ENCODE measurements at places on chromosomes 1 and 21. TPM values are rescaled to one million over a fixed set of nuclear protein-coding genes. Genes with fewer than 3 reads are reported as not detected.

P3R3URF gene
- total RNA-seq: not detected

DNA sequence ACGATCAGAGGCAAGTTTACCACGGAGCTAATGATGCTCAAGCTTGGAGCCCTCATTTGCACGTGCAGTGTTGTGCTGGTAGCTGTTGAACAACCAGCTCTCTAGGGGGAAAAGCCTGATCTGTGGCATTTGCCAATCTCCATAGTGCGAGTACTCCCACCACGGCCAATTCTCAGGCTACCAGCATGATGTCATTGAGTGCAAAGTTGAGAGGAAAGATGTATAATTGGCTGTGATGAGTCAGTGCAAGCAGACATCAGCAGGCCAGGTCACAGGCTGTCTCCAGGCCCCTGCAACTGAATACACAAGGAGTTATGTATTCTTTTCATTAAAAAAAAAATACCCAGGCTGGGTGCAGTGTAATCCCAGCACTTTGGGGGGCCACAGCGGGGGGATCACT, 233.1 kb upstream of the VAMP3 start:
- DNase-seq: no peak

DNA sequence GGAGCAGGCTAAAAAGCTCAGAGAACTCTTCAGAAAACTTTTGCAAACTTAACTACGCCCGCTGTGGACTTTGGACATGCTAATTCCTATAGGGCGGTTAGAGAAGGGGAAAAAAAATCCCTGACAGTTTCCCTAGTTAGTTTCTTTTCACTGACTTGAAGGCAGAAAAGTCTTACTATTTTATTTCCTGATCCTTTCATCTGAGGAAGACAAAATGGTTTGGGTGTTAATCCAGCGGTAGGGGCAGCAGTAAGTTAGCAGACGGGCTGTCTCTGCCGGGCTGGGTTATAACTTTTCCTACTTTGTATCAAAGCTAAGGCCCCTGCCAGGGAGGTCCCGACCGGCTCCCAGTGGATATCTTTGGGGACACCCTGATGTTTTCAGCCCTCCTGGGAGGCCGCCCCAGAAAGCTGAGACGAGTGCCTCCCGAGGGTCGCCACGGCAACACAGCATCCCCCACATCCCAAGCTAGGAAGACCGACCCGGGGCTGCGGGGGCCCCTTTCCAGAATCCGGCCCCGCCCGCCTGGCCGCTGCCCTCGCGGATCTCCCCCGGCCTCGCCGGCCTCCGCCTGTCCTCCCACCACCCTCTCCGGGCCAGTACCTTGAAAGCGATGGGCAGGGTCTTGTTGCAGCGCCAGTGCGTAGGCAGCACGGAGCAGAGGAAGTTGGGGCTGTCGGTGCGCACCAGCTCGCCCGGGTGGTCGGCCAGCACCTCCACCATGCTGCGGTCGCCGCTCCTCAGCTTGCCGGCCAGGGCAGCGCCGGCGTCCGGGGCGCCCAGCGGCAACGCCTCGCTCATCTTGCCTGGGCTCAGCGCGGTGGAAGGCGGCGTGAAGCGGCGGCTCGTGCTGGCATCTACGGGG, 162.6 kb downstream of the RUNX1 start:
- DNase-seq: no peak

DNA sequence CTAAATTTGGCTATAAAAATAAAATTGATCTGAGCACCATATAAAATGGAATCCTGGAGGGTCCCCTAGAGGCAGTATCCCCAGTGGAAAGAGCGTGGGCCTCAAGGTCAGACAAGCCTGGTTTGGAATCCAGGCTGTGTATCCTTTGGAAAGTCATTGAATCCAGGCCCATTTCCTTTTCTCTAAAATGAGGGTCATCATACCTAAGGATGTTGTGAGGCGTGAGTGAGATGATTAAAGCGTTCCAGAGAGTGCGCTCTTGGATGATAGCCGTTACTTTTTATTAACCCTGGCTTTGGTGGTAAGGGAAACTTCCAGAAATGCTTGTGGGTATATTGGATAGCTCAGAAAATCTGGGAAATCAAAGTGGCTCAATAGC, 683 bp upstream of the ZNF436 start:
- DNase-seq: no peak

SERPINC1 gene
- total RNA-seq: not detected

UBXN11 gene
- total RNA-seq: 3.9 TPM

DNA sequence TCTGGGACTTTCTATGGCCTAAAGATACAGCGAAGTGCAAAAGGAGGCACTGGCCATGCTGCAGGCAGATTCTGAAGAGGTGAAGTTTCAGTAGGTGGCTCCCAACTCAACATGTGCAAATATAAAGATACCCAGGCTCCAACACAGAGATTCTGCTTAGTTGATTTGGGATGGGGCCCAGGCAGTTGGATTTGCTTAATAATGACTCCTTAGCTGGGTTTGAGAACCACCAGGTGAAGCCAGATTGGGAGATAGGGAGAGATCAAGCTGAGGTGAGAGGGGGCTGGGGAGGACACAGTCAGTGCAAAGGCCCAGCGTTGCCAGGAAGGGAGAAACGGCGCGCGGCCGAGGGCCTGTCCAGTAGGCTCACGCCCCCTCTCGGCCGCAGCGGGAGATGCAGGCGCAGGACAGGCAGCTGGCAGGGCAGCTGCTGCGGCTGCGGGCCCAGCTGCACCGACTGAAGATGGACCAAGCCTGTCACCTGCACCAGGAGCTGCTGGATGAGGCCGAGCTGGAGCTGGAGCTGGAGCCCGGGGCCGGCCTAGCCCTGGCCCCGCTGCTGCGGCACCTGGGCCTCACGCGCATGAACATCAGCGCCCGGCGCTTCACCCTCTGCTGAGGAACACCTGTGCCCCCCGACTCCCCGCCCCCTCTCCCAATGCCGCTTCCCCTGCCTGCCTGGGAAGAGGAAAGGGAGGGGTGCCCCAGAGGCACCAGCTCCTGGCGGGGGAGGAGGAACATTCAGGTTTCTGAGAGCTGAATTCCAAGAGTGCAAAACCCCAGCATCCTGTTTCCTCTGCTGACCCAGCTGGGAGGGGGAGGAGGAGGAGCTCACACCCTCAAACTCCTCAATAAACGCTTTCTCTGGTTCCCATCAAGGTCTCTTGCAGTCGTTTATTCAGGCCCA, 1.2 kb downstream of the FAM167B start:
- DNase-seq: peak; percentile 52

- DNase-seq: no peak
These were observed 33.0 kb downstream of the PTPN14 start for GRCh38 chr1:214518361-214518760.

GRCh38 chr1:209628618-209629299, 23.5 kb downstream of the LAMB3 start:
- DNase-seq: no peak

DNA sequence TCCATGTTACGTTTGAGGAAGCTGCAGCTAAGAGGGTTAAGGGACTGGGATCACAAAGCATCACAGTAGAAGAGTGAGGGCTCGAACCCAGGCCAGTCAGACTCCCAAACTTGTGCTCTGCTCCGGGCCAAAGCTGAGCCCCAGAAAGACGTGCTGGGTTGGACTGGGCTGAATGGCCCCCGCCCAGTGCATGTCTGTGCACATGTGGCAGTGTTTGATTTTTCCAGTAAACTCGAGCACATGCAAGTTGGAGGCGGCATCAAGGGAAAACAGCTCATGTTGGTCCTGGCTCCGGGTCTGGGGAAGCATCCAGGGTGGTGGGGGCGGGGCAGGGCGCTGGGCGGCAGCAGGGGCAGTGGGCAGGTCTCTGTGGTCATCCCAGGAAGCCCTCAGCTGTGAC, 39.8 kb upstream of the WNT4 start:
- DNase-seq: no peak

- no peak for DNase-seq
These were observed 19.6 kb upstream of the CBR3 start for GRCh38 chr21:36115138-36115730.

PTPN7 gene
- total RNA-seq: not detected

GRCh38 chr1:15885701-15886610, 38.4 kb downstream of the SPEN start:
- DNase-seq: peak; percentile 60

LENEP gene
- 0.84 TPM for total RNA-seq

- DNase-seq: no peak
These were observed 20.3 kb downstream of the SUSD4 start for GRCh38 chr1:223343692-223344091.

DNA sequence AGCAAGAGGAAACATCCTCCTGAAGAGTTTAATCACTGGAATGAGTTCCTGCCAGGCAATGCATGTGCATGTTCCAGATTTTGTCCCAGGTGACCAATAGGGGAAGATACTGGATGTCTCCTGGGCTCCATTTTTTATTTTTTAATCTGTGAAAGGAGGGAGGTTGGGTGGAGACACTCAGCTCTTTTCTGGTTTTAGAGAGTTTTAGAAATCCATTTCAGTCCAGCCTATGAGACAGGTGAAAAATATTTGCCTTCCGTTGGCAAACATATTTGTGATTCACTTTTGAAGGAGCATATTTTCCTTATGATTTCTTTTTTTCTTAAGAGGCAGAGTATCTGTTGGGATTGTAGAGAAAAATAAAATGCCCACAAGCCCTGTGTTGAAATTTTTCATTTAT, 70.7 kb downstream of the ABCA4 start:
- no peak for DNase-seq

DNA sequence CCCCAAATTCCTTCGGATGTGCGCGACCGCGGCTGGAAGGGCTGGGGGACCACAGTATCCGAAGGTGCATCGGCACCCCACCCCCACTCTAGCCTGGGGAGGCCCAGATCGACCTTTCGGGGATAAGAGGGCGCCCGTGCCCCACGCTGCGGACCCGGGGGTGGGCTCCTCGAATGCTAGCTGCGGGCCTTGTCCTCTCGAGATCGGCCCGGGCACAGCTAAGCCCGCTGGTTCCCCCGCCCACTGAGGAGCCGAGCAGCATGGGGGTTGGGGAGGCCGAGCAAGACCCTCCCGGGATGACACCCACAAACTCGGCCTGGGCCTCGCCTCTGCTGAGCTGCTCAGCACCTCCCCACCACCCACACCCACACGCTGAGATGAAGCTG, 653 bp upstream of the IFFO2 start:
- no peak for DNase-seq

SSBP3 gene
- total RNA-seq: 3.0 TPM

ZNF648 gene
- not detected for total RNA-seq

- no peak for DNase-seq
These were observed 13.2 kb downstream of the KRTAP26-1 start for GRCh38 chr21:30306884-30307283.

DNA sequence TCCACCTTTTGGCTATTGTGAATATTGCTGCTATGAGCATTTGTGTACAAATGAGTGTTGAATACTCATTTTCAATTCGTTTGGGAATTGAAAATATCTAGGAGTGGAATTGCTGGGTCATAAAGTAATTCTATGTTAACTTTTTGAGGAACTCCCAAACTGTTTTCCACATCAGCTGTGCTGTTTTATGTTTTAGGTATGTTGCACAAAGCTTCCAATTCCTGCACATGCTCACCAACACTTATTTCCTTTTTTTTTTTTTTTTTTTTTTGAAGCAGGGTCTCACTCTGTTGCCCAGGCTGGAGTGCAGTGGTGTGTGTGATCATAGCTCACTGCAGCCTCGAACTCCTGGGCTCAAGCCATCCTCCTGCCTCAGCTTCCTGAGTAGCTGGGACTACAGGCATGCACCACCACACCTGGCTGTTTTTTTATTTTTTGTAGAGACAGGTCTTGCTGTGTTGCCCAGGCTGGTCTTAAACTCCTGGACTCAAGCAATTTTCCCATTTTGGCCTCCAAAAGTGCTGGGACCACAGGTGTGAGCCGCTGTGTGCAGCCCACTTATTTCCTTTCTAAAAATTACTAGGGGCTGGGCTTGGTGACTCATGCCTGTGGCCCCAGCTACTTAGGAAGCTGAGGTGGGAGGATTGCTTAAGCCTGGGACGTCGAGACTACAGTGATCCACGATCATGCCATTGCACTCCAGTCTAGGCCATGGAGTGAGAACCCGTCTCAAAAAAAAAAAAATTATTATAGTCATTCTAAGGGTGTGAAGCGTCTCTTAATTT, 33.4 kb downstream of the TMCC2 start:
- no peak for DNase-seq

- no peak for DNase-seq
These were observed 27.9 kb downstream of the LRRC8B start for GRCh38 chr1:89552471-89553081.

ACBD6 gene
- 137 TPM for total RNA-seq

TDRD5 gene
- 0.10 TPM for total RNA-seq

DNA sequence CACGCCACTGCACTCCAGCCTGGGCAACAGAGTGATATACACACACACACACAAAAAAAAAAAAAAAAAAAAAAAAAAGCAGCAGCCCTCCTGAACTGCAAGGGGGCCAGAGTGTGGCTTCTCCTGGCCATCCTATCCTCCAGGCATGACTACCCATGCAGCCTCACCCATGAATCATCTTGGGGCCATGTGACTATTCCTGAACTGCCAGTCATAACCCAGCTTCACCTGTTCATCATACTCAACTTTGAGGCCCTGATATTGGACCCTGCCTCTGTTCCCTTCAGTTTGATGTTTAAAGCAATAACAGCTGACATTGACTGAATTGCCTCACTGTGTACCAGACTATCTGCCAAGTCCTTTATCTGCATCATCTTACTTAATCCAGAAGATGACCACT, 2.8 kb upstream of the HPCAL4 start:
- no peak for DNase-seq

CDC42BPA gene
- 77.7 TPM for total RNA-seq

RNU1-3 gene
- under 0.01 TPM for total RNA-seq

GRCh38 chr21:36917471-36918158, 48.9 kb downstream of the HLCS start:
- DNase-seq: peak; percentile 51

- no peak for DNase-seq
These were observed 6.5 kb downstream of the RNF11 start for GRCh38 chr1:51242546-51242945.

- DNase-seq: no peak
These were observed 281.4 kb downstream of the HHIPL2 start for GRCh38 chr1:222266223-222267196.

SPAG17 gene
- total RNA-seq: not detected

DNA sequence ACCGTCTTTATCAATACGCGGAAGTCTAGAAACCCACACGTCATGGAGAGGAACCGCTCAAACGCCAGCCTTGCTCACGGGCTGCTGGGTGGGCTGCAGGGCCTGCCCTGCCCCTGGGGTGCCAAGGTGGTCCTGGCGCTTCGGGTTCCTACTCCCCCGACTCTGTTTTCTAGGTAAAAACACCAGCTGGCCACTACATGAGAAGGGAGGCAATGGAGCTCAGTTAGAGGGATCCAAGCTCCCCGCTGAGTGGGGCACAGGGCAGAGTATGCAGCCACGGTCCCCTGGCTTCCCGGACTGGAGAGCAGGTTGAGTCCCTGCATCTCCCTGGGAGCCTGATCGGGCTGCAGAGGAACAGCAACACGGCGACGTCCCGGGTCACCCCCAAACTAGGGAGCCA, 41.2 kb upstream of the RIPK4 start:
- no peak for DNase-seq

SLC30A2 gene
- not detected for total RNA-seq

AIM2 gene
- total RNA-seq: not detected

GRCh38 chr1:243323491-243323890, 67.7 kb downstream of the SDCCAG8 start:
- DNase-seq: no peak

SEC16B gene
- 0.38 TPM for total RNA-seq

SLC26A9 gene
- 0.06 TPM for total RNA-seq

Measured in NCI-H460 (cell line).